Stimulated activated CD4-positive, alpha-beta T cell treated with anti-CD3 and anti-CD28 coated beads, TNF-alpha, amount 100 ng/mL, for 1 hour (primary cell): ENCODE measurements at places on chromosomes 2 and 18.

- DNase-seq = no peak
These were observed 68.4 kb upstream of the CTDP1 start for GRCh38 chr18:79611040-79611681.

- no peak for DNase-seq
These were observed 5.6 kb downstream of the LAMA3 start for GRCh38 chr18:23694637-23695430.

GRCh38 chr2:238251331-238251730, 11.5 kb upstream of the HES6 start:
- DNase-seq = no peak

- DNase-seq = no peak
These were observed 82.6 kb upstream of the TXNDC2 start for GRCh38 chr18:9803063-9803697.

DNA sequence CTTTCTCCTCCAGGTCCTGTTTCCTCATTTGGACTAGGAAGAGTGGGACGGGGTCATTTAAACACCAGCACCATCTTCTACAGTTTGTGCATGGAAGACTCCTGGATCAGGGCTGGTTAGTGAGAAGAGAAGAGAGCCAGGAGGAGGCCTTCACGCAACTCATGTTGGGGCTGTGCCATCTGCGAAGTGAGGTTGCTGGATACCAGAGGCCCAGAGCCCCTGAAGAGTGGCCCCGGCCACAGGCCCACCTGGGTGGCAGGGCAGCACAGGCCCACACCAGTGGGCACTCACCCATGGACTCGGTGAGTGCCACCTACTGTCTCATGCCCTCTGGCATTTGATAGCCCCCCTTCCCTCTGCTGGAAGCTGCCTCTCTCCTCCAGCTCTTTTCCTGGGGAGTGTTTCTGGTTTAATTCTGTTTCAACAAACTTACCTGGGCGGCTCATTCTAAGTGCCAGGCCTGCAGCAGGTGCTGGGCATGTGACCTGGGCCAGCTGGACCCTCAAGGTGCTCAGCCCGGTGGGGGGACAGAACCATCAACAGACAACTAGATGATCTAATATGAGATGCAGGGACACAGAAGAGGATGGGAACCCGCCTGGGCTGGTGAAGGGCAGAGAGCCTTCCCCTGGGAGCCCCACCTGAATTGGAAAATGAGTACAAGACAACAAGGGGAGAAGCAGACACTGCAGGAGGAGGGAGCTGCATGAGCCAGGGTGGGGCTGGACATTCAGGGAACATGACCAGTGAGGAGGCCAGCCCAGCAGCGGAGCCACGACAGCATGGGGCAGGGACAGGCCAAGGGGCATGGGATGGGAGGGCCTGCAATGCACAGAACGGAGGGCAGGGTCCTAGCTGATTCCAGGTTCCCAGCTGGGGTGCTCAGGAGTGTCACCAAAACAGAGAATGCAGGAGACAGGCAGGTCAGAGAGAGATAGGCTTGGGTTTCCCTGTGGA, 70.6 kb downstream of the MARCO start:
- no peak for DNase-seq
